ENCODE measurements at places on chromosomes 7 and 10.
A peak's percentile ranks its signal among the peaks of the same experiment; 100 is the strongest.

DNA sequence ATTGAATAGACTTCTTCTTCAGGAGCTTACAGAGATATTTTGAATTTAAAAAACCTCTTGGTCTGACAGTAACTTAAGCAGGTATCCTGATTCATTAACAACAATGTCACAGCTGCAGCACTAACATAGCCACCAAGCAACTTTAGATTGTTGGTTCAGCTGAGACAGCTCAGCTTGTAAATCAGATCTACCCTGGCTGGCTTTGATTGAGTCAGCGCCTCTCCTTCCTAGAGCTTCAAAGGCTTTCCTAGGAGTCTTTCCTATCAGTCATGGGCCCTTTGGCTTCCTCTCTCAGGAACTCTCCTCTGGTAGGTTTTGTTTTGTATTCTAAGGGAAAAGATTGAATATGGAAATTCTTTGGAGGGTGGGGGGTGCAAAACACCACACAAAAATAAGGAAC is 70.7 kb upstream of the STEAP4 start:
- DNase-seq, result no peak

DNA sequence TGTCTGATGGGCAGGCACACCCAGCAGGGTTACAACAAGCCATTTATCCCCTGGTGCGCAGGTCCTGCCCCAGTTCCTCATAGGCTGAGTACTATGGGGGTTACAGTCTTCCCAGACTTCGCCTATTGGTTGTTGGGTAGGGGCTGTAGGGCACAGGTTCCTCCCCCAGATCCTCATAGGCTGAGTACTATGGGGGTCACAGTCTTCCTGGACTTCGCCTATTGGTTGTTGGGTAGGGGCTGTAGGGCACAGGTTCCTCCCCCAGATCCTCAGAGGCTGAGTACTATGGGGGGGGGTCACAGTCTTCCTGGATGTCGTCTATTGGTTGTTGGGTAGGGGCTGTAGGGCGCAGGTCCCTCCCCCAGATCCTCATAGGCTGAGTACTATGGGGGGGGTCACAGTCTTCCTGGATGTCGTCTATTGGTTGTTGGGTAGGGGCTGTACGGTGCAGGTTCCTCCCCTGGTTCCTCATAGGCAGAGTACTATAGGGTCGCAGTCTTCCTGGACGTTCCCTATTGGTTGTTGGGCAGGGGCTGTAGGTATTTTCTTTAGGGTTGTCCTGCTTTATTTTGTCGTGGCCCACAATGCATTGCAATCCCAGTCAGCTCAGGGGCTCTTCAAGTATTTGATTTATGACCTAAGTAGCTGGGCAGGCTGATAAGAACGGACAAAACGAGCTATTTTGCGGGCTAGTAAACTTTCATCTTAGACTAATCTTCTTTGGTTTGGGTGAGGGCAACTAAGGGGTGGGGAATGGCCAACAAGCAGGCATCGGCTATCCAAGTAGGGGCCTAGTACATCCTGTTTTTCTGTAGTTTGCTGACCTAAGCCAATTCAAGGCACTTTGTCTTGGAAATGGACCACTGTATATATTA is 3.4 kb downstream of the LRRC27 start:
- DNase-seq, result no peak

GRCh38 chr10:62457196-62457595 is 83.0 kb downstream of the ZNF365 start:
- DNase-seq, result no peak

DNA sequence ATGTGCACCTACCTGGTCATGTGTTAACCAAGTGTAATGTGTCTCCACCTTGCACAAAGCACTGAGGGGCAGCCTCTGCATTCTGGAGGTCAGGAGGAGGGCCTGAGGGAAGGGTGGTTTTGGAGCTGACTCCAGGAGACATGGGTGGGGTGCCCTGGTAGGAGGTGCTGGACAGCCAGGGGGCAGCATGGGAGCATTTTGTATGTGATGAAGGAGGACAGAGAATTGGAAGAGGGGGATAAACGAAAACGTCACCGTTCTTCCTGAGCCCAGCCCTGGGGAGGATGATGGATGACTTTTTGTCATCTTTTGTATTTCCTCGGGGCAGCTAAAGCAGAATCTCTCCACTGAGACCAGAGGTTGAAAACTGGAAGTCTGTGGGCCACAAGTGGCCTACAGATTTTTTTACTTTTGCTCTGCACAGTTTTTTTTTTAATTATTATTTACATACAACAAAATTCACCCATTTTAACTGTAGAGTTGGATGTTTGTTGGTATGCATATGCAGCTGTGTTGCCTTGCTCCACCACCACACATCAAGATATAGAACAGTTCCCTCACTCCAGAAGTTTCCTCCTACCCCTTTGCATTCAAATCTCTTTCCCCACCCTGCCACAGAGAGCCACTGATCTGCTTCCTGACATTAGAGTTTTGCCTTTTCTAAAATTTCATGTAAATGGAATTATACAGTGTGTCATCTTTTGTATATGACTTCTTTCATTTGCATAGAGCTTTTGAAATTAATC is 242.5 kb downstream of the VTI1A start:
- peak; percentile 50 for DNase-seq

DNA sequence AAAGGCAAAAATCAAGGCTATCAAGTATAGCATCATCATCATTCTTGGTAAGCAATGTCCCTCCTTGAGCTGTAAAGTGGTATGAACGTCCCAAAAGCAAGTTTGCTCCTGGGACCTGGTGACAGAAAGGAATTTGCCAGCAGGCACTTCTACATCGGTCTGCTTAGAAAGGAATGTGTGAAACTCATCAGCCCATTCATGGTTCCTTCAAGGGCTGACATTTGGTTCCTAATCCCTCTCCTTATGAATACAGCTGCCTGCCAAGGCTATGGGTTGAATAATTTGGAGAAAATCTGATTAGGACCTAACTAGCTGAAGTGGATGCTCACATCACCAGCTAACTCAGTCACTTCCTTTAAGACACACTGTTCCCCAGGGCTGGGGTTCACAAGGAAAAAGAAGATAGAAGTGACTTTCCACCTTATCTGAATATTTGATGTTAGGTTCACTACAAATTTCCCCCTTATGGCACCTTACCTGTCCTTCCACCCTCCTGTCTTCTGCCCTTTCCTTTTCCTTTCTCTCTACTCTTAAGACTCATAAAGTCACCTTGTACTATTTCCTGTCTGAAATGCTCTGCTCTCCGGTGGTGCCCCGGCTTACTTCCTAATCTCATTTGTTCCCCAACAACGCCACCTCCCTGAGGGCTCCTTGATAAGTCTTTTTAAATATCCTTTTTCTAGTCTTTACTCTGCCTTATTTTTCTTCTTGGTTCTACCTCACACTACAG is 187.1 kb downstream of the NPSR1 start:
- no peak for DNase-seq

- DNase-seq, result peak; percentile 21
Observed at GRCh38 chr10:132239126-132240031, 52.6 kb downstream of the DPYSL4 start.

DNA sequence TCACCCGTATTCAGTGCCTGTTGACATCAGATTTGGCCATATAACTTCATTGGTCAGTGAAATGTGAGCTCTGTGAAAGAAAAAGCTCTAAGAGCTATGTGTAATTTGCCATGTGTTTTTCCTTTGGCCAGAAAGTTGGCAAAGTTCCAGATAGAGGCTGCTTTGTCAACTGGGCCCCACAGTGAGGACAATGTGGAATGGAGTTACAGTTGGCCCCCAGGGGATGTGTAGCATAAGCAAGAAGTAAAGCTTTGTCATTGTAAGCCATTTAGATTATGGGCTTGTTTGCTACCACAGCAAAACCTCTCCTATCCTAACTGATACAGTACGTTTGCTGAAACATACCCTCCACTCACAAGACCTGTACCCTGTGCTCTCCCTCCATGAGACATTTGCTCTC is 119.1 kb upstream of the HABP2 start:
- no peak for DNase-seq
